ENCODE measurements at places on chromosomes 7 and 10.
A peak's percentile ranks its signal among the peaks of the same experiment; 100 is the strongest.

DNA sequence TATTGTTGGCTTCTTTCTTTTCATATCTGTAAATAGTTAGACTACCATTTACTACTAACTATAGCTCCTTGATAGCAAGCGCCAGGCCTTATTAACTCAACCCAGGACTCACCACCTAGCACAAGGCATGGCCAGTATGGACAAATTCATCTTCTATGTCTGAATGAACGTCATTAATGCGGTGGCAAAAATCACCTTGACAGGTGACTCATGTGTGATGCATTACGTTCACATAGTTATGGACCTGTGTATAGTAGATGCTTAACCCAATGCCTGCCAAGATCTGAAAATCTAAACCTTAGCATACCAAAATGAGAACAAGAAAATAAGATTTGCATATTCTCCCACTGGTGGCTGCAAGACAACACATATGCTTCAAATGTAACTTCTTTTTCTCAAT lies 300.8 kb downstream of the PARD3 start:
- no peak for DNase-seq

GRCh38 chr7:106420736-106421135 lies 136.0 kb upstream of the NAMPT start:
- peak; percentile 37 for DNase-seq

- DNase-seq, result no peak
Observed at GRCh38 chr7:126016722-126017121, 1087.1 kb upstream of the POT1 start.

DNA sequence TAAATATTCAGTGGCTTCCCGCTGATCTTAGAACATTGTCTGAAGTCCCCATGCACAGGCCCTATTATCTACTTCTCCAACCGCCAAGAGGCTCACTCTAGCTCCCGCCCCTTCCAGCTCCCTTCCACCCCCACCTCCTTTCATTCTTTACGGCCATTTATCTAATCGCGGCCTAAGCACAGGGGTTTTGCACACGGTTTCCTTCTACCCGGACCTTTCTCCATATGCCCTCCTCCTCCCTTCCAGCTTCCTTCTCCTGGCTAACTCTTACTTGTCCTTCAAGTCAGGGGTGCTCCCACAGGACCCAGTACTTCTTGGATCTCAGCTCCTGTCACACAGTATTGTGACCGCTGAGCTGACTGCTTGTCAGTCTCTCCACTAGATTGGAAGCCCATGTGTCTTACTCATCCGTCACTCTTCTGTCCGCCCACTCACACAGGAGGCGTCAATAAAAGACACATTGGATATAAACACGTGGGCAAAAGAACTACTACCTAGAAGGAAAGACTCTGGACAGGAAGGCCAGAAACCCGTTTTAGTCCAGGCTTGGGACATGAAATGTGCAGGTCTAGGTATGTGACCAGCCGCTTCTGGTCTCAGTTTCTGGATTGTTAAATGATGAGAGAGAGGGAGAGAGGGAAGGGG lies 20.2 kb upstream of the HPS1 start:
- no peak for DNase-seq

DNA sequence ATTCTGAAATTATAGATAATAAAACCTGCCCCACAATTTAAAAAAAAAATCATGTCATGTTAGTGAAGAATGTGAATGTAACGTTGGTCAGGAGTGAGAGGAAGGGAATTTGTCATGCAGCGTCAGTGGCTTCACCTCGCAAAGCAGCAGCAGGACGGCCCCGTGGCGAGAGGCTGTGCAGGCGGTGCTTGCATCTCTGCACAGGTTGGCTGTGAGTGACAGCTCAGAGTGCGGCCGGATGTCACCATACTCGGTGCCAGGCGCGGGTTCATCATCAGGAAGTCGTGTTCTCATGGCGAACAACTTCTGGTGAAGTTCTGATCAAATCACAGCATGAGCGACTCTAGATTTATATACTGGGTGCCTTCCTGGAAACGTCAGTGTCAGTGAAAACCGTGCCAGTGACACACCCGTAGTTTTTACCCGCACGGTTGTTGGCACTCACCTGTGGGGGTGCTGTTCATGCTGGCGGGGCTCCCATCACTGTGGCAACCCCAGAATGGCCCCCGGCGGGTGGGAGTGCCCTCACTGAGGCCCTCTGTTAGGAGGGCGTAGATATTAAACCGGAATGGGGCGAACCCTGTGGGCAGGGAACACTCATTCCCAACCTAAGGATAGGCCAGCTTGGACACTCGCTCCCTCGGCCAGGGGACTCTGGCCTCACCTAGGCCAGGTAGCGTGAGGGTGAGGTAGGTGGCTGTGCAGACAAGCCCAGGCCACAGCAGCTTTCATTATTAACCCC lies 120.3 kb downstream of the CYTH3 start:
- DNase-seq, result no peak

GRCh38 chr7:133642907-133643306 lies 390.0 kb downstream of the EXOC4 start:
- DNase-seq, result no peak

DNA sequence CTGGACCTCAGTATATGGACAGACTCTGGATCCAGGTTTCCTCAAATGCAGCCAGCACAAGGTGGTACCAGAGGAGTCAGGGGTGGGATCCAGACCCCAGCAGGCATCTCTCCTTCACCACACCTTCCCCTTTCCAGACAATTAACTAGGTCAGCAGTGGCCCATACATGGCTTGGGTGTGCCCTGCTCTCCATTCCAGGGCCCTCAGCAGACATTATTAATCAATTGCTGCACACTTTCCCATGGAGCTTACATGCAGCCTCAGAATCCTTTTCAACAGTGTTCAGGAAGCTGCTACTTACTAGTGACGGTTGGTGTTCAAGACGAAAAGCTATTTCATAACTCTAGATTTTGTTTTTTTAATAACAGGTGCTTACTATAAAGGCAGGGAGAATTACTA lies 6.0 kb downstream of the COL13A1 start:
- peak; percentile 13 for DNase-seq

- no peak for DNase-seq
Observed at GRCh38 chr7:97167176-97167575, 49.7 kb downstream of the SDHAF3 start.

DNA sequence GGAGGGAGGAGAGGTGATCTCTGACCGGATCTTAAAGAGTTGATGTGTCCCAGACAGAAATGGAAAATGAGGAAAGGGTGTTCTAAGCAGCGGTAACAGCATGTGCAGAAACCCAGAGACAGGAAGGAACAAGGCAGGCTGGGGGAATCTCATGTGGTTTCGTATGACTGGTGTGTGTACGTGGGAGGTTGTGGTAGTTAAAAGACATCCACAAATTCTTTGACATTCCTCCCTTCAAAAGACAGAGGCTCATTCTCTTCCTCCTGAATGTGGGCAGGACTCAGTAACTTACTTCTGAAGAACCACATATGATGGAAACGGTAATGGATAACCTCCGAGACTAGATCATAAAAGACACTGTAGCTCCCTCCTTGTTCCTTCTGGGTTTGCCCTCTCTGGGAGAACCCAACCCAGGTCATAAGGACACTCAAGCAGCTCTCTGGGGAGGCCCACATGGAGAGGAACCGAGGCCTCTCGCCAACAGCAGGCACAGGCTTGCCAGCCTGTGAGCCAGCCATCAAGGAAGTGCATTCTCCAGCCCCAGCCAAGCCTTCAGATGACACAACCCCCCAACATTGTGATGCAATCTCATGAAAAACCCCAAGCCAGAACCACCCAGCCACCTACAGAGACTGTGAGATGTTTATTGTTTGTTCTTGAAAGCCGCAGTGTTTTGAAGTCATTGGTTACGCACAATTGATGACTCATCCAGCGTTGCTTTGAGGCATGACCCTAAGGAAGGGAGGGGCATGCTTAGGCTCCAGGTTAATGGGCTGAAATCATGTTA lies 116.0 kb downstream of the SLIT1 start:
- peak; percentile 59 for DNase-seq

- no peak for DNase-seq
Observed at GRCh38 chr10:86071758-86072157, 294.8 kb downstream of the GRID1 start.

DNA sequence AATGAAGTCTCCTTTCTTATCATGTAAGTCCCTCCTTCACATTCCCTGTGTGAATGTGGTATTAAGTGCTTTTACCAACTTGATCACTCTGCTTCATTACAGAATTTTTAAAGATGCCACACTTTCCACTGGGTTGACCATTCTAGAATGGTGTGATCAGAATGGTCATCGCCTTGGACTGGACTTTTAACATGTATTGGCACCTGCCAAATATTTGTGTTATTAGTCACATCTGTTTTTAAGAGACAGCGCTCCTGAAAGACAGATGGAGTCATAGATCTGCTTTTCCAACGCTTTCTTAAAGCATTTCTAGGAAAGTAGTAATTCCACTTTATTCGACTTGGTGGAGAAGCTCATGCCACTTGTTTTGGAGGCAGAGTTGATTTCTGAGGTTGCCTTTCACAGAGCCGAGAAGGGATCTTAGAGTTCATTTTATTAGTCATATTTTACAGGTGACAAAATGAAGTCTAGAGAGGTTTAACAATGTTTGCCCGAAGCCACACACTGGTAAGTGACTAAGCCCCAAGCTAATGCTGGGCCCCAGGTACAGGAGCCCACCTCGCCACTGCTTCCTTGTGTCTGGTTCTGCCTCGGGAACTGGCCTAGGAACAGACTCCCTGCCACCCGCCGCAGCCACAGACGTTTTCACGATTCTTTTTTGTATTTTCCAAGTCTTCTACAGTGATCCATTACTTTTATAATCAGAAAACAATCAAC lies 10.4 kb upstream of the BAMBI start:
- DNase-seq, result no peak

DNA sequence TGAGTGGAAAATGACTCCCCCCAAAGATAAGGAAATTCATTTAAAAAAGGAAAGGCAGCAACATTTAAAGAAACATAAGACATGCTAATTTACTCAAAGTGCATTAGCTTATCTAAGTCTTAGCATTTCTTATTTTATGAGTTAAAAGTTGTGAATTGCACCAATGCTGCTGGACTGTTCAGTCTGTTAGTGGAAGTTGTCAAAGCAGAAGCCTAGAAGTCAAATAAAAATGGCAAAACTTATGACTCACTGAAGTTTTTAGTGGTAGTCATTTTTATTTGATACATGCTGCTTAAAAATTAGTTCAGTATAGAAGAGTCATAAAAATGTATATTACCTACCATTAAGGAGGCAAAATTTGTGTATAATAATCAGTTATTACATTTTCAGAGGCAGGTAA lies 90.8 kb upstream of the FGL2 start:
- no peak for DNase-seq

GRCh38 chr7:38660427-38661099 lies 29.4 kb upstream of the AMPH start:
- peak; percentile 77 for DNase-seq

DNA sequence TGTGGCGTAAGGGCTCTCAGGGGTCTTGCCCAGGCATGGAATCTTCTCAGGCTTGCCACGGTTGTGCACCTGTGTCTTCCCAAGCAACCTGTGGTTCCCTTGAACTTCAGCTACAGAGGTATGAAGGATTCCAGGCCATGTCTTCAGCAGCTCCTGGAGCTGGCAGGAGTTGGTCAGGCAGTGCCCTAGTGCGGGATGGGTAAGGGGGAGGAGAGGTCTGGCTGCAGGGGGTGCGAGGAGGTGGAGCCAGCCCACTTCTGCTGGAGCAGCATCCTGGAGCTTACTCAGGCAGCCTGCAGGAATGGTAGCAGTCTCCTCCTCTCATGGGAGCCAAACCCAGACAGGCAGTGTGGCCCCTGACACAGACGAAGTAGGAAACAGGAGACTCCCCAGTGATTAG lies 3.8 kb upstream of the TRIL start:
- no peak for DNase-seq

DNA sequence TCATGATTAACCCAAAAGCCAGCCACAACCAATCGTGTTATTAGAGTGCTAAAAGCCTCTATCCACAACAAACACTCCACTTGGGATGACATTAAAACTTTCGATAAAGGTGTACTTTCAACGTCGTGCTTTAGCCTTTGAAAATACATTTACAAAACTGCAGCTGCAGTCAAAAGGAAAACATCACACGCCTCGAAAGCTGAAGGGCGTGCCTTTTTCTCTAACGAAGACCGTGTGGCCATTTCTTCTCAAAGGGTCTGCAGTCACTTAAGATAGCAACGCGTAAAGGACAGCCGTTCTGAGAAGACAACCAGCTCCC lies 1.1 kb downstream of the ARHGAP12 start:
- no peak for DNase-seq

- no peak for DNase-seq
Observed at GRCh38 chr7:36312064-36312914, 77.4 kb upstream of the ANLN start.

DNA sequence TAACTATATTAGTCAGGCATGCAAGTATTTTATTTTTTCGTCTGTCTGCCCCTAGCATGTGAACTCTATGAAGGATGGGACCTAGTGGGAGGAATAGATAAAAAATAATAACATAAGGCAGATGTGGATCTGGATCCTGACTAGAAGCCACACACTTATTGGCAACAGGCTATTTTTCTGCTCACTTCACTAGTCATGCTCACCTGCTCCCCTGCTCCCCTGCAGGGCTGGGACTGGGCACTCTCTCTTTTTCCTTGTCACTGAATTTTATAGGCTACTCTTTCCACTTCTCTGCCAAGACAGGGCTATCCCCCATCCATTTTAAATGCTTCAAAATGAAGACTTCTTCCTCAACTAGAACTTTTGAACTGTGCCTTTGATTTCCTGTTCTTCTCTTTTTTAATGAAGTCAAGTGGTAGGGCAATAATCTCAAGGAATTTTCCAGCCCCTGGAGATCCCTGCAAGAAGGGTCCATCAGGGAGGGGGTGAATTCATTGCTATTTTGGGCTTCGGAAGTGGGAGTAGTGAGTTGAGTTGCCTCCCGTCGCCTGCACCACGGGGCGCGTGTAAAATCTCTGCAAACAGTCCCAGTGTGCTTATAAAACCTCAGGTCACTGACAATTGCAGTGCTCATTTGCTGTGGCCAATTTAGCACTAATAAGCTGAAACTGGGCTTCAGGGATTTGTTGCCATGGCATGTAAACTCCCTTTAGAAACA lies 156.7 kb upstream of the NPVF start:
- DNase-seq, result no peak

GRCh38 chr10:11005725-11006427 lies 11.8 kb upstream of the CELF2 start:
- DNase-seq, result no peak

DNA sequence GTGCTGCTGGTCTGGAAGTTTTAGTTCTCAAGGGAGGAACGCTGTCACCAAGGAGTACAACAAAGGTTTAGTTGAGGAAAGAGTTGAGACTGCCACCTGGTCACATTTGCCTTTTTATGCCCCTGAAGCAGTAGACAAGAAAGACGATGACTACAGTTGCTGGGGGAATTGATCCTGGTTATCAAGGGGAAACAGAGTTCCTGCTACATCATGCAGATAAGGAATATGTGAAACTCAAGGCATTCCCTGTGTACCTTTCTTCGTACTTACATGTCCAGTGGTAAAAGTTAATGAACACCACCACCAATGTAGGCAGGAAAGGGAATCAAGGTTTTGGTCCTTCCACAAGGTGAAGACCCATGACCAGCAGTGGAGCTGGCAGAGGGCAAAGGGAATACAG lies 31.8 kb downstream of the SLC35B4 start:
- DNase-seq, result no peak

GRCh38 chr10:129954492-129955315 lies 9.4 kb downstream of the EBF3 start:
- no peak for DNase-seq

GRCh38 chr10:57844387-57844998 lies 423.2 kb downstream of the IPMK start:
- DNase-seq, result no peak
